ENCODE measurements at places on chromosomes 16 and 17.

DNA sequence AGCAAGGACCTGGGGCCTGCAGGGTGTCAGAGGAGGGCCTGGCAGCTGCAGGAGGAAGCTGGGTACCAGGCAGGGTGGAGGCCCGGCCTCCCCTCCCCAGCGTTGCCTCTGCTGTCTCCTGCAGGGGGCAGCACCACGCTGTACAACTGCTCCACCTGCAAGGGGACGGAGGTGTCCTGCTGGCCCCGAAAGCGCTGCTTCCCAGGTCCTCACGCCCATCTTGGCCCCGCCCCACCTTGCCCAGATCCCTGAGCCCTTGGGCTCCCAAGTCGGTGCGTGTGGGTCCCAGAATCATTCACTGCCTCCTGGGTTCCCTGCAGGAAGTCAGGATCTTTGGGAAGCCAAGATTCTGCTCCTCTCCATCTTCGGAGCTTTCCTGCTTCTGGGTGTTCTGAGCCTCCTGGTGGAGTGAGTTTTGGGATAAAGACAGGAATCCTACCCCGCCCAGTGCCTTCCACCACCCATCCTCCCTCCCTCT, 1.2 kb downstream of the TMEM95 start:
- DNase-seq, result peak; percentile 82

DNA sequence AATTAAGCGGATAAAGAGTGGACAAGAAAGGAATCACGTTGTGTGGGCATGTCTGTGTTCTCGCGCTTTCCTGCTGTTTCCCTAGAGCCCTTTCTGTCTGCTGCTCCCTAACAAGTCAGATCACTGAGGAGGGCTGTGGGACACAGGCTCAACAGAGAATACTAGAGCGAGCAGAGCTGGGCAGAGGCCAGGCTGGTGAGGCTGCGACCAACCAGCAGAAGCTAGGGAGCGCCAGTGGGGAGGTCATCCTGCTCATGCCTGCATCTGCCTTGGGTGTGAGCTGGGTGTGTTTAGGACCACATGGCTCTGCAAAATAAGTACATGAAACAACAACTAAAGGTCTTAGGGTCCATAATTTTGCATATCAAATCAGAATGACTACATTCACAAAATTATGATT, 11.5 kb upstream of the FOXJ1 start:
- no peak for DNase-seq

- DNase-seq, result no peak
These were observed 21.7 kb downstream of the USP36 start for GRCh38 chr17:78818932-78819331.

GRCh38 chr17:8354236-8354635, 14.6 kb downstream of the ODF4 start:
- no peak for DNase-seq

DNA sequence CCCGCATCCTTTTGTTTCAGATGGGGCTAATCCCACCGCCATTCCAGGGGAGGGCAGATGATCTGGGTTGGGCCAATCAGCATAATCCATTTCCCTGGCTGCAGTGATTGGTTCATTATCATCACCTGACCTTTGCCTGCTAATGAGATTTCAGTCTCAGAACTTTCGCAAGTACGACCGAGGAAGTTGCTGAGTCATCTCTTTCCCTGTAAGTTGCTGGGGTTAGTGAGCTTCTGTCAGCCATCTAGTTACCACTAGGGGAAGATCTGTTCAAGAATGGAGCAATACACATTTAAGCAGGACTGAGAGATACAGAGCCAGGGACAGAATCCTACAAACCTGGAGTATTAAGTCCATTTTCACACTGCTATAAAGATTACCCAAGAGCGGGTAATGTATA, 65.3 kb upstream of the NUDT7 start:
- DNase-seq, result no peak

- no peak for DNase-seq
These were observed 11.2 kb downstream of the TFAP4 start for GRCh38 chr16:4261557-4262172.

- DNase-seq, result no peak
These were observed 2.0 kb upstream of the INPP5K start for GRCh38 chr17:1518410-1518809.

- DNase-seq, result no peak
These were observed 58.2 kb downstream of the NACA2 start for GRCh38 chr17:61532826-61533225.

DNA sequence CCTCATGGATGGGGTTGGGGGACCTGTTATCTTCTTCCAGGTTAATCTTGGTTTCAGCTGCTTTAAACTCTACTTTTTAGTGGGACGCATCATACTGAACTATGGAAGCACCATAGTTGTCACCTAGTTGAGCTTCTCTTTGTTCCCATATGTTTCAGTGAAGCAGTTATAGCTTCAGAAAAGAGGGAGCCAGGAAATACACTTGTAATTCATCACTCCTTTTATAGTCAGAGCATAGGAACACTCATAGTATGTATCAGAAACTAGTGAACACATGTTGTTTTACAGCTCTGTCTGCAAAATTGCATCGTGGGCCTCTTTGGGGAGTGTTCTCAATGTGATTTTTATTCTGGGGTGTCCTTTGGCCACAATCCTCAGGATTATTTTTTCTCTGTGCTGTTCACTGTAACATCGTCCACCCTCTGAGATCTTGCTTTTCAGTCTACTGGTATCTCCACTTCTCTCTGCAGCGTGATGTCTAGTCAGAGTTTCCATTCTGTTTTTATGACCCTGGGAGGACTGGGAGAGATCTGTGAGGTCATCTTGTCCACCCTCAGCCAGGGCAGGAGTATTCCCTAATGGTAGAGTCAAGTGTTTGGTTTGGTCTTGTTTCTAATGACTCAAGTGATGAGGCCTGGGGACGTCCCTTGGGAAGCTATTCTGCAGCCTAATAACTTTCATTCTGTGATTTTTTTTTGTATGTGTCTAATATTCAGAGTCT, 585.4 kb downstream of the WWOX start:
- no peak for DNase-seq

DNA sequence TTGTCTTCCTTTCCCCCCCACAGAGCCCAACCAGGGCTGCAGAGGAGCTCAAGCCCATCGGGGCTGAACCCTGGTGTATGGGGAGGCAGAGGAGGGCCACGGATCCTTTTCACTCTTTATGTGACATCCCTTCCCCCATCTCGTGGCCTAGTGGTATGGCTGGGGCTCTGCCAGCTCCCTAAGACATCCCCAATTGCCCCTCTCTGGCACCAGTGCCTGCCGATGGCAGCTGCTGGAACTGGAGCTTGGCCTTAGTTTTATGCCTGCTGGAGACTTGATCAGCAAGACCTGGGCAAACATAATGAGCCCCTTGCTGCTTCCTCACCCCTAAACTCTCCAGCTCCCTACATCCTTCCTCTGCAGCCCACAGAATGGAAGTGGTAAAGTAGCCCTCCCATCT, 8.0 kb upstream of the TOP2A start:
- no peak for DNase-seq

- no peak for DNase-seq
These were observed 5.9 kb downstream of the COQ7 start for GRCh38 chr16:19073344-19073743.

DNA sequence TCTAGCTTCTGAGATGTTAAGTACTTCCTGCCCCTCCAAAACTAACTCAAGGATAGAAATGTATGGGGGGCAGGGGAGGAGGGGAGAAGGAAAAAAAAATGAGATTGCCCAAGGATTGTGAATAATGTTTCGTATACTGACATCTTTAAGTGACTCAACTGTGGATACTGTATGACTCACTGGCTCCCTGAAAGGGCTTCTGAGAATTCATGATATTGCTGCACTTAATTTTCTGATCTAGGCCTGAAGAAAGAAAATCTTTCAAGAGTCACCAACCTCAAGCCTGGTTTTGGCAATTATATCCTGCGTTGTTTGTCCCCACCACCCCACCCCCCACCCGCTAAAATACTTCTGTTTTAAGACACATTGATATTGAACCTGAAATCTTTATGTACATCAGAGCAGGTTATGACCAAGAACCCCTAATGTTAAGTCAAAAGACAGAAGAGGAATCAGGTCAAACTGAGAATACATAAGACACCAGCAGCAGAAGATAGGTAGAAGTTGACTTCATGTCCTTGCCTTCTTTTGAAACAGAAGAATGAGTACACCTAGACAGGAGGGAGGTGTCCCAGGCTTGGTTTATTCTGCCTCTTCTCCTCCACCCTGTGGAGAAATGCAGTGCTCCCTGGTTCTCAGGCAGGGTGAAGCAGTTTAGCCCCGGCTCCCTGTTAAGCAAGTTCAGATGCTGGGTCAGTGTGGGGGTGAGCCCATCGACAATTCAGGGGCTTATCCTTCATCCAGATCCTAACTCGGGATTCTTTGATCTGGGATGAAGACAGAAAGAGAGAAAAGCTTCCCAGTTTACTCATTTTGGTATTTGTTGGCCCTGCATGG, 3.3 kb upstream of the FBXL20 start:
- DNase-seq, result no peak

DNA sequence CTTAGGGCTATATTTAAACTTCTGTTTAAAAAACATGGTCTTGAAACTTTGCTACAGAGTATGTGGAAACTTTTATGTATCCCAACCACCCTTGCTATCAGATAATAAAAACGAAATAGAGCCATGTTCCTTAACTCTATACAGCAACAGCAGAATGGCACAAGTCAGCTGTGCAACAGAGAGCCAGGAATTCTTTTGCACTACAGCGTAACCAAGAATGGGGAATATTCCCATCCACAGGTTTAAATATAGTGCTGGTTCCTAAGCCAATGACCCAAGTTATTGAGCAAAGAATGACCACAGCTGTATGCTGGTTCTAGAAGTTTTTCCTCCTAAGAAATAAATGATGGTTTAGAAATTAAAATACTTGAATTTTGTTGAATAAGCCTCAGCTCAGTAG, 33.1 kb downstream of the SETD6 start:
- no peak for DNase-seq

- no peak for DNase-seq
These were observed 19.4 kb downstream of the WSB1 start for GRCh38 chr17:27313301-27313700.

GRCh38 chr17:41416479-41416878, 7.9 kb downstream of the KRT37 start:
- no peak for DNase-seq

- no peak for DNase-seq
These were observed 41.3 kb downstream of the ERCC4 start for GRCh38 chr16:13961099-13961811.

GRCh38 chr17:50240851-50241250, 33.4 kb upstream of the TMEM92 start:
- no peak for DNase-seq

DNA sequence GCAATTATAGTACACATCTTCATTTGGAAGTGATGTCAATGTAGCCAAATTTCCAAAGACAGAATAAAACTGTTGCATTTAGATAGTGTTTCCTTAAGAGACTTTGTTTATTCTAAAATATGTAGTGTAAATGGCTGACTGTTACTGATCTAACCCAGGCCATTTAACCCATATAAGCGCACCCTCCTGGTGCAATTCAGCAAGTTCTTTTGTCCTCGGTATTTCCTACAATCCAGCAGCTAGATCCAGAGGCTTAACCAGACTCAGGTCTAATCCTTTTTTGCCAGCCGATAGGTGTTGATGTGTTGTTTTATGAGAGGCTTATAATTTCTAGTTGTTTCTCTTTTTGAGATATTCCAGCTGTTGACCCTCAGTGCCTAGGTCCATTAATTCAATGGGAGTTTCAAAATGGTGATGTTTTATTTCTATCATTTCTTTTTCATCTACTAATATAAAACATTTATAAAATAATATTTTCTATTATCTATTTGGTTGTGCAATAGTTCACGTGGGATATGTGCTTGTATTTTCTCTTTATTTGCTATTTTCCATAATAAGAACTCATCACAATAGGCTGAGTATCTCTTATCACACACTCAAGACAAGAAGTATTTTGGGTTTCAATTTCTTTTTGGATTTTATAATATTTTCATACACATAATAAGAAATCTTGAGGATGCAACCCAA, 14.5 kb downstream of the ABCA9 start:
- DNase-seq, result no peak

GRCh38 chr16:10824111-10824893, 5.7 kb upstream of the TVP23A start:
- no peak for DNase-seq

DNA sequence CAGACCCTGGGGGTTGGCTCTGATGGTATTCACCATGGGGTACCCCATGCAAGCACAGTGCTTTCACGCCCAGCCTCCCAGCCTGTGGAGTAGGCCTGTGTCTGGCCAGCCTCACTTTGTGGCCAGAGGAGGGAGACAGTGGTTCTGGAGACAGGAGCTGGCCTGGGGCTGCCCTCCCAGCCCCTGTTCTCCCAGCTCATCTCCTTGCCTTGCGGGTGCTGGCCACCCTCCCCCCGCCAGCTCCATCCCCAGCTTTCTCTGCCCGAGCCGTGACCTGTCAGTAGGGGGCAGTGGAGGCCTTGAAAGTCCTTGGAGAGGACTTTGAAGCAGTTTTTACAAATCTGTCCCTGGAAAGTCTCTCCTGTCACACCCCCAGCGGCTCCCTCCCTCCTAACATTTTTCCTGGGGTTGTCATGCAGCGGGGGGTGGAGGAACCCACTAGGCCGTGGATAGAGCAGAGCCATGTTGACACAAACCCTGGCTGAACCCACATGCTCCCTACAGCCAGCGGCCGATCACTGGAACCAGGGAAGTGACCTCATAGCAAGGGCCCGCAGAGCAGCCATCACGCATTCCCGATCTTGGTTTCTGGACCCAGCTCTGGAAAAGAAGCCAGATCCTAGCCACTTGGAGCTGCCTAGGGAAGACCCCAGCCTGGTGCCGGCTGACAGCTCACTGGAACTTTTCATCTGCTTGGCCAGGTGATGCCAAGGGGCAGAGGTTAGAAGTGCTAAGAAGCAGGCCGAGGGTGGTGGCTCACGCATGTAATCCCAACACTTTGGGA, 289.4 kb downstream of the SEC14L1 start:
- peak; percentile 11 for DNase-seq

DNA sequence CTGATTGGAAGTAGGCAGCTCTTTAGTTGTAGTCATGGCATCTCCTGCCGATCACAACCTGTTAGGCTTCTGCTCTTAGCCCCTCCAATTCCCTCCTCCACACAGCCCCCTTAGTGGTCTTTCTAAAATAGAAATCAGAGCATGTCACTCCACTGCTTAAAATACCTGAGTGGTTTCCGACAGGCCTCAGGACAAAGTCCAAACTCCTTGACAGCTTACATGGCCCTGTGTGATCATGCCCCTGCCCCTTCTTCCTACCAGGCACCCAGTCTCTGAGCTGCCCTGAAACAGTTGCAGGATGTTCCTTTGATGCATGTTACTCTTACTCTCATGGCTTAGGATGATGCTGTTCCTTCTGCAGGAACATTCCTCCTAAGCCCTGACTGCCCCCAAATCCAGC, 147.3 kb downstream of the AATF start:
- no peak for DNase-seq

- DNase-seq, result peak; percentile 68
These were observed 11.8 kb upstream of the GAS7 start for GRCh38 chr17:10210151-10210574.

DNA sequence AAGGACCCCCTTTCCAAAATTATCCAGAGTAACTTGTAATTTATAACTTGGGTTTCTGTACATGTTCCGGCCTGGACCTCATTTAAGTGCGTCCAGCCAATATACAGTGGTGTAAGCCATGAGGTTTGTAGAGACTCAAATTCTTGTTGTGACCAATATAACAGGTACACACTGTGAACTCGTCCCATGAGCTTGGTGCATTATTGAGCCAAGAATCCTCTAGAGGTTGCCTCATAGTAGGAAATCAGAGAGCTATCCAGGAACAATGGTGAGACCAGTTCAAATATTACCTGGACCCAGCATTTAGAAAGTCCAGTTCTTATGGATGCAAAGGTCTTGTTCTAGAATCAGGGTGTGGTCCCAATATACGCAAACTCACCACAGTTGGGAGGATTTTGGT, 138.2 kb downstream of the NPIPB5 start:
- DNase-seq, result no peak

GRCh38 chr17:44082256-44082927, 11.9 kb downstream of the G6PC3 start:
- DNase-seq, result no peak

All from NCI-H526 (cell line).